ENCODE measurements at places on chromosomes 2 and 18.

DNA sequence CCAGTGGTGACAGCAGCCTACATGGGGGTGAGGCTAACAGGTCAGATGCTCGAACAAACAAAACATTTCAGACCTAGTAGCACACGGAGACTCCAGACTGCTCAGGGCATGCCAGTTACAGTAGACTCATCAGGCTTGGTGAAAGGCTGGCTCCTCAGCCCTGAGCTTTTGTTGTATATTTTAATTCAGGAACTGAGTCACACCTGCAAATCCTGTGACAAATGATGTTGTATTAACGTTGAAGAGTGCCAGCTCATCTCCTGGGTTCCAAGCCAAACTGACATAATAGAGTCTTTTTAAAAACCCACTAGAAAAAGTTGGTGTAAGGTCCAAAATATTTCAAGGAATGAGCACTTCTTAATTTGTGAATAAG, 65.3 kb downstream of the C1D start:
- DNase-seq: no peak

DNA sequence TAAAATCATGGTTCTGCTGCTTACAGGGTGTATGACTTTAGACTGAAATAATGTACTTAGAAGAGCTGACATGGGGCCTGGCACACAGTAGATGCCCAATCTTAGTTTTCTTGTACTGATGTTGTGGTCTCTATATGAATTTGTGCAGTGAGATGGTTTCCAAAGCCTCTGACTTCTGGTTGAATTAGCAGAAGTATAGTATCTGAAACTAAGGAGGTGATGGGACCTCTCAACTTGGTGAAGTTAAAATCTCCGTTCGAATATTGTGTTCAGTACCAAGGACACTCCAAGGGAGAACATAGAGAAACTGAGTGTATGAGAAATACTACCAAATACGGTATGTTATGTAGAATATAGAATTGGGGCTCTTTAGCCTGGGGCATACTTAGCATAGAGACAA, 120.9 kb downstream of the ANTXR1 start:
- no peak for DNase-seq

DNA sequence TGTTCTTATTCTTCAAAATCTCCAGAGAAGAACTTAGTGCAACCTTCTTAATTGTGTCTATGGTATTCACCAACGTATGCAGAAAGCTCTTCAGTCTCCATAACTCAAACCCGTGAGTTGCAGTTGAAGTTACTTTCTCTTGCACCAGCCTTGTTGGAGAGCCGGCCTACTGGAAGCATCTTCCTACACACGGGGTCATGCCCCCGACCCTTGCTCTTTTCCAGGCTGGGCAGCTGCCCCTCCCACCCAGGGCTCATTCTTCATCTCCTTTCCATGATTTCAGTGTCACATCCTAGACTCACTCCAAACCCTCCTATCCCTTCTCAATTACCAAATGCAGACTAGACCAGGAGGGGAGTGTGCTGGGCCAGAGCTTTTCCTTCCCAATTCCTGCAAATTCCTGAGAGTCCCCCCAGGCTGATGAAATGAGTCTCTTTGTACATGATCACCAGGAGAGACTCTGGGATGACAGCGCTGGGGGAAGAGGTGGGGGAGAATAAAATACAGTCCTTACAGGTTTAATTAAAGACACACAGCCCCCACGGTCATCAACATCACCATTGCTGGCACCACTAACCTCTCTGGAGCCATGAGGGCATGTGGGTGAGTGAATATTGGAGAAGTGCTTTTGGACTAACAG, 75.3 kb downstream of the COLEC12 start:
- no peak for DNase-seq

- peak; percentile 13 for DNase-seq
These were observed 12.1 kb upstream of the ERCC3 start for GRCh38 chr2:127305990-127306585.

- no peak for DNase-seq
These were observed 200.1 kb upstream of the RAB12 start for GRCh38 chr18:8409151-8409550.

DNA sequence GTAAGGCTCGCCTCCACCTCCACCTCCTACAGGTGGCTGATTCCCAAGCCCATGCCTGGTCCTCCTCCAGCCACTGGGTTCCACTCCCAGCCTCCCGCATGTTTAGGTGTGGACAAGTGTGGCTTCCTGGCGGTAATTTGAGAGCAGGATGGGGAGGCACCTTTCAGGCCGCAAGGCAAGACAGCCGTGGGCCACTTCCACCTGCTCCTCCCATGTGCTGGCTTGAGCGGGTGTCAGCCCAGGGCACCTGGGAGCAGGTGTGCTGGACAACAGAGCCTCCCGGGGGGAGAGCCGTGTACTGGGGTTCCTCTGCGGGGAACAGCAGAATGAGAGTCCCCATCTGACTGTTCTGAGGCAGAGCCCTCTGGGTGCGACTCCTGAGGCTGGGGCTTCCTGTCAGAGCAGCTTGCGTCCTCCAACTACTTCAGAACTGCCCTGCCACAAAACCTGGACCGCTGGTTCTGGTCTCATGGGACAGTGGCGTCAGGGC, 83.9 kb downstream of the TPO start:
- no peak for DNase-seq

GRCh38 chr2:207090389-207090788, 75.4 kb downstream of the KLF7 start:
- no peak for DNase-seq

- DNase-seq: no peak
These were observed 22.7 kb upstream of the GCG start for GRCh38 chr2:162174746-162175145.

- no peak for DNase-seq
These were observed 91.0 kb downstream of the TMEM185B start for GRCh38 chr2:120132190-120132589.

DNA sequence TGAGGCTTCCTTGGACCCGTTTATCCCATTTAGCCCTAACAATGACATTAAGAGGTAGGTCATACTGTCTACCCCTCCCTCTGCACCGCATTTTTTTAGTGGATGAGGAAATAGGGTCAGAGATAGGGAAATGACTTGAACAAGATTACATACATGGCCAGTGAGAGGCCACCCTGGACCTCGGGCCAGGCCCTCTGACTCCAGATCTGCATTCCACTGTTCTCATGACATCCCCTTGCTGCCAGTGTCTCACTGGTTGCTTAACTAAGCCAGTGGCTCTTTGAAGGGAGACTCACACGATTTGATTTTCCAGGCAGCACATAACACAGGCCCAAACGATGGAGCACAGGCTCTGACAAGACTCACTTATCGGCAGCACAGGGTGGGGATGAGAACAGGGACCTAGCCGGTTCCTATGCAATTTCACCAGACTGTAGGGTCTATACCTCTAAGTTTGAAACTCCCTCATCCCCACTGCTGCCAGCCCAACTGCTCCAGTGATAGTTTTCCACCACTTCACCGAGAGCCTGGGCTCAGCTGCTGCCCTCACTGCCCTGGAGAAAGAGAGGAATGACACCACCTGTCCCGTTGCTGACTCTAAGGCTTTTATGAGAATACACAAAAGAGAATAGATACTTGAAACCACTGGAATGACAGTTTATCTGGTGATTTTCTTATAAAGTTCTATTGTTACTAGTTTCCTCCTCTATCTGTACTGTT, 82.5 kb downstream of the TMEM247 start:
- no peak for DNase-seq

DNA sequence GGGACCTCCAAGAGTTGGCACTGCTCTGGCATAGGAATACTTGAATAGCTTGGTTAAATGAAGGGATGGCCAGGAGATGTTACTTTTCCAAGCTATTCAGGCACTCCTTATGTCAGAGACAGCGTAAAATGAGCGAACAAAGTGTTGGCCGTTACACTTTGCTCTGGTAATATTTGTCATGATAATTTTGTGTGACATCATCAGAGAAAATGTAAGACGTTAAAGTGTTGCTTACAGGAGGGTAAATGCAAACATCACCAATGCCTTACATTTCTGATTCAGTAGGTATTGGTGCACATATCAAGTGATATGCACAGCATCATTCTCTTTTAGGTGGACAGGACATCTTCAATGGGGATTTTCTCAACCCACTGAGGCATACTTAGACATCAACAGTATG, 46.0 kb downstream of the PLEKHA3 start:
- no peak for DNase-seq

- no peak for DNase-seq
These were observed 364.7 kb downstream of the GPD2 start for GRCh38 chr2:156800781-156801361.

DNA sequence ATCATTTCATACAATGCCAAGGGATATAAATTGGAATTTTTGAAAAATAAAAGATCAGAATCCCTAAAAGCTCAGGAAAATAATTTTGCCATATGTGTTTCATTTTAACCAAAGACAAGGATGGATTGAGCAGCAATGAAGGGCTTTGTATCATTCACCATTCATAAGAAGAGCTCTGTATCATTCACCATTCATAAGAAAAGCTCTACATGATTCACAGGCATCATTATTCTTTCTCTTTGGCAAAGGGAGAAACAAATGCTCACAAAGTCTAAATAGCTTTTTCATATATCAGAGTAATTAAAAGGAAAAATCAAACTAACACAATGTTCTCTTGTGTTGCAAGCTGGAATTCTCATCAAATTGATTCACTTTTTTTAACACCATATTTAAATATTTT, 169.1 kb upstream of the MC4R start:
- DNase-seq: no peak

GRCh38 chr2:25201265-25201664, 32.9 kb upstream of the POMC start:
- DNase-seq: peak; percentile 51

DNA sequence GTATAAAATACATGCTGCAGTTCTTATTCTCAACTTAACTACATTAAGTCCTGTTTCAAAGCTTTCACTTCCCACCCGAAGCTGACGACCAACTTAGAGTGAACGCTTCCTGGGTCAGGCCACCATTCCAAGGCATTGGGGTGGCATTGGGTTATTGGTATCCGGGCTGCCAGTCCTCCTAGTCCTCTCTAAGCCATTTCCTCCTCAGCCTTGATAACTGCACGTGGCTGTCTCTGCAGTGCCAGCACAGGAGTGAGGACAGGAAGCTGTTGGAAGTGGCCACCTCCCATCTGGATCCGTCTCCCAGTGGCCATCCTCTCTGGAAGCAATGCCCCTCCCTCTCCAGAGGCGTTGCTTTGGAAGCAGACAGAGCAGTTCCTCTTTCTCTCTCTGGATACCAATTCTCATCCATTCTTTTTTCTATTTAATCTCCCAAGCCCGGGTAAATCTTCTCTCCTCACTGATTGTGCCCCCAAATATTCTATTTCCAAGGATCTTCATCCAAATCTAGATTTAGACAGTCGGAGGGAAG, 354.7 kb downstream of the EIPR1 start:
- no peak for DNase-seq

DNA sequence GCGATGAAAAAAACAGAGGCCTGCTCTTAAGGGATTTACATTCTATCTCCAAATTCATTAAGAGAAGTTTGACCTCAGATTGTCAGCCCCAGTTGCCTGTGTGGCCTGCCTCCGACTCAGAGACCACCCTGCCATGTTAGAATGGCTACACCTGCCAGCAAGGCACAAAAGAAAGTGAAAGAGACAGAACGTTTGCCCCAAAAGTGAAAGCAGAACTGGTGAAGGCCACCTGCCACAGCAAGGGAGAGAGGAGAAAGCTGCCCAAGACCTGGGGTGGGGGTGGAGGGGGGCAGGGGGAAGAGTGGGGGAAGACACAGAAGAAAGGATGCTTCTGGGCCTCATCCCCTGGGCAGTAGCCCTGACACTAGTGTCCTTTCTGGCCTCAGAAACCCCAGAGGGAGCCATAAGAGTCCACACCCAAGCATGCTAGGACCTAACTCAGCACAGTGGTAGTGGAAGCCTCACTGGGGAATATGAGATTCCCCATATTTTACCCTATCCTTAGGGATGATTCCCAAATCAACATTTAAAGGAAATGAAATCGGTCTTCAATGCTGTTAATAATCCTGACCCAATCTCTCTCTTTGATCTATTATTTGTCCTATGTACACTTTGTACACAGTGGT, 389.7 kb downstream of the TXNL1 start:
- DNase-seq: no peak

- DNase-seq: no peak
These were observed 149.7 kb upstream of the KLHL29 start for GRCh38 chr2:23235292-23235691.

DNA sequence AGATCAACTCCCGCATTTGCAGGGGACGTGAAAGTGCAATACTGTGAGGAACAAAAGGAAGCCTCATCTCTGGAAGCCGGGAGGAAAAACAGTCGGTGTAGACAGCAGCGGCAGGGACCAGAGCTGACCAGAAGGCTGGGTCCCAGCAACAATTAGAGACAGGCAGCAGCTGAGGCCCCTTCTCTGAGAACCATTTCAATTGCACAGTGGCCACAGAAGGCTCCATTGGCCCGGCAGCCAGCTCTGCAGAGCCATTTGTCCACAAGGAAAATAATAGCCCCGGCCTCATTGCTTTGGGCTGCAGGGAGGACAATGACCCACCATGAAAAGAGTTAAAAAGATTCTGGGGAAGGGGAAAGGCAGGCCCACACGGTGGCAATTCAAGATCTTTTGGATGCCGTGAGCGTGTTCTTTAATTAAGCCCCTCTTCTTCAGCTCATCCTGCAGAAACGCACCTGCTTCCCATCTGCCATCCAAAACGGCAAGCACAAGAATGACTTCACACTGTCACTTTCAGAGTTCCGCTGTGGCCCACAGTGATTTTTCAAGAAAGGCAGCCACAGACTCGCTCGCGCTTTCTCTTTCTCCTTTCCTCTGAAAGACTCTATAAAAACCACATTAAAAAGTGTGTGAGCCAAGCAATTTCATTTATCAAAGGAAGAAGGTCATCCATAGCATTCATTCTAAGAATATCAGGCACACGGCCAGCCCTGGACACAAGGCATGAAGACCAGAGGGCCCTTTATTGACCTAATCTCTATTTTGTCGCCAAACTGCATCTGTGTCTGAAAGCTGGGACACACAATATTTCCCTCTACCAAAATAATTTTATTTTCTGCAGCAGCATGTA, 293.6 kb downstream of the SOX11 start:
- no peak for DNase-seq

- DNase-seq: peak; percentile 50
These were observed 61.3 kb upstream of the RAPGEF4 start for GRCh38 chr2:172674034-172674967.

Measured in hematopoietic multipotent progenitor cell treated with erythropoietin and hydrocortisone succinate and interleukin-3 and kit ligand, for 6 days (in vitro differentiated cells).